Cortex of kidney (tissue), 1 donor: ENCODE measurements at places on chromosomes 1 and 21.
A peak's percentile ranks its signal among the peaks of the same experiment; 100 is the strongest.

DNA sequence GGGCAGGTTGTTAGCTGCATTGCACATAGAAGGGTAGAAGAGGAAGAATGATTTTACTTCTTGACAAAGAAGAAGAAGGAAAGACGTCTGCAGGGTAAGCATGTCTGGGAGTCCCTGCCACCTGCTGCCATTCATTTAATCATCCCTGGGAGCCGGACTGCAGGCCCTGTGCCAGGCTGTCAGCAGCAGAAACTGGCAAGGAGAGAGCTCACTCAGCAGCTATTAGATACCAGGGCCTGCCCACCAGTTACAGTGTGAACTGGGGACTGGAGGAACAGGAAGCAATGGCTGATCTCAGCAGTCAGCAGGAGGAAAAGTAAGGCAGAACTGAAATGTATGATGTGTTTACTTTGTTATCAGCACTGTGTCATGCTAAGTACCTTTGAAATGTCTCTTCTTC lies 75.7 kb upstream of the C1orf87 start:
- no peak for DNase-seq

DNA sequence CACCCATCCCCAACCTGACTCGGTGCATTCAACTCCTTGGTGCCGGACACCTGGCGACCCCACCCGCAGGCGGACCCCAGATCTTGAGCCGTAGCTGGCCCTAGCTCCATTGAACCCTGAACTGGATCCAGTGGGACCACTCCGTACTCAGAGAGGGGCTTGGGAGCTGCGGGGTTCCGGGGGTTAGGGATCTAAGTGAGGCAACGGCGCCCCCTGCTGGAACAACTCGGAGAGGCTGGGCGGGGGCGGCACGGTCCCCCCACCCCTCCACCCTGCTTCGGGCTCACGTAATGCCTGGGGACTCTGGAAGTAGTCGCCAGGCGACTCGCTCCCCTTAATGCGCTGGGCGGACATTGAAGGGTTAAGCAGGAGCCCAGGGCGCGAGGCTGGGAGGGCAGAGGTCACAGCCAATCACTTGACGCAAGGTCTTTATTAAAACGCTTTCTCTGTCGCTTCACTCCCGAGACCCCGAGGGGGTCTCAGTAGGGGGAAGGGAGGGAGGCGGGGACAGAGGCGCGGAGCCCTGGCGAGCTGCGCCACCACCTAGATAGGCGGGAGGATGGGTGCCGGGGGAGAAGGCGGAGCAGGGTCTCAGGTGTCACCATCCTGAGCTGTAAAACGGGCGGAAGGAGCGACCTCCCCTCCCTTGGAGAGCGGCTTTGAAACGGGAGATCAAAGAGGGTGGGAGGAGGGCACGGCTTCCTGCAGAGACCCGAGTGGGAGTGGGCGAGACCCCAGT lies 704 bp upstream of the CRABP2 start:
- DNase-seq, result no peak

GRCh38 chr1:240210026-240210425 lies 118.3 kb downstream of the FMN2 start:
- no peak for DNase-seq

- no peak for DNase-seq
Observed at GRCh38 chr1:911875-912739, 11.6 kb upstream of the SAMD11 start.

- DNase-seq, result no peak
Observed at GRCh38 chr1:153251562-153251961, 7.9 kb upstream of the LORICRIN start.

DNA sequence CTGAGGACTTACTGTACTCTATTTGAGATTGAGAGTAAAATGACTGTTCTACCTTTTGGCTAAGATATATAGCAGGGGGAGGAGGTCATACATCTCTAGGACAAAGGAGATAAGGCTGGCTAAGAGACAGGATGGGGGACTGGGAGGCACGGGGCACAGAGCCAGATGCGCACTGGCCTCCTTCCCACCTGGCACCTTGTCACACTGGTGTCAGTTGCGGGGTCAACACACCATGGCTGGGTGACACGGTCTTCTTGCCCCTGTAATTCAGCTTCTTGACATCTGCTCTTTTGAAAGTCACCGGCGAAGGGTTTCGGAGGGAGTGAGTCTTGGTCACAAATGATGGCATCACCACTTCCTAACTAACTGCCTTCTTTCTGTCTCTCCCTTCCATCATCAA lies 177.3 kb downstream of the ZSCAN20 start:
- DNase-seq, result no peak

DNA sequence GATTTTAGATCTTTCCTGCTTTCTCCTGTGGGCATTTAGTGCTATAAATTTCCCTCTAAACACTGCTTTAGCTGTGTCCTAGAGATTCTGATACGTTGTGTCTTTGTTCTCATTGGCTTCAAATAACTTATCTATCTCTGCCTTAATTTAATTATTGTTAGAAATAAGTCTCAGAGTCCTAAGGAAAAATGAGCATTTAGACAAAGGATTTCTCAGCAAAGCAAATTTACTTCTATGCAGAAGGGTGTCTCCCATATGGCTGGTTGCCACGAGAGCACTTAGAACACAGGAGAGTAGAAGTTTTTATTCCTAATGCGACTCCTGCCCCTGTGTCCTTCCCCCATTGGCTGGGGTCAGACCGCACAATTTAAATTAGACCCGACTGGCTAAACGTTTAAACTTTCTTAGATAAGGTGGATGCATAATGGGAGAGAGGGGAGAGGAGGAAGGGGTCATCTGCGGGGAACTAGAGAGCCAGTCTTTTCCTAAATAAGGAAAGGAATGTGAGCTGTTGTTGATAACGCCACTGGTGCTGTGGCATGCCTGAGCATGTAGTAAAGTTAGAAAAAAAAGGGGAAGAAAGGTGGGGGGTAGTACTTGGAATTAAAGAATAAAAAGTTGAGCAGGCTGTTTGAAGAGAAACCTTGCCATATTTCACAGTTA lies 170.2 kb downstream of the DYRK1A start:
- no peak for DNase-seq

DNA sequence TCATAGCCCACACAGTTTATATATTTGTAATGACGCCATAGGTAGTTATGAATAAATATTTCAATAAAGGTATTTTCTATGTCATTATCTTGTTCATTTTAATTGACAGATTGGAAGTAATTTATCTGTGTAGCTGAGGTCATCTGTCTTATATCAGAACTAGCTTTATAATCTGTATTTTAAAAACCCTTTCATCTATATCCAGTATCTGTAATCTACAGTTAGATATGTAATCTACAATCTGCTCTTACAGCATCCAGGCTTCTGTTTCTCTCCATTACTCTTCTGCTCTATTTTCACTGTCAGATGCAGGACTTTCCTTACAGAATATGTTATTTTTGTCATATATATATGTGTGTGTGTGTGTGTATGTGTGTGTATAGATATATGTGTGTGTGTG lies 137.6 kb downstream of the LBR start:
- DNase-seq, result no peak

- DNase-seq, result no peak
Observed at GRCh38 chr1:203581841-203582240, 44.8 kb upstream of the ATP2B4 start.

GRCh38 chr21:38913120-38913892 lies 107.6 kb downstream of the ETS2 start:
- peak; percentile 57 for DNase-seq

- DNase-seq, result no peak
Observed at GRCh38 chr1:167561753-167562152, 8.2 kb upstream of the CREG1 start.

DNA sequence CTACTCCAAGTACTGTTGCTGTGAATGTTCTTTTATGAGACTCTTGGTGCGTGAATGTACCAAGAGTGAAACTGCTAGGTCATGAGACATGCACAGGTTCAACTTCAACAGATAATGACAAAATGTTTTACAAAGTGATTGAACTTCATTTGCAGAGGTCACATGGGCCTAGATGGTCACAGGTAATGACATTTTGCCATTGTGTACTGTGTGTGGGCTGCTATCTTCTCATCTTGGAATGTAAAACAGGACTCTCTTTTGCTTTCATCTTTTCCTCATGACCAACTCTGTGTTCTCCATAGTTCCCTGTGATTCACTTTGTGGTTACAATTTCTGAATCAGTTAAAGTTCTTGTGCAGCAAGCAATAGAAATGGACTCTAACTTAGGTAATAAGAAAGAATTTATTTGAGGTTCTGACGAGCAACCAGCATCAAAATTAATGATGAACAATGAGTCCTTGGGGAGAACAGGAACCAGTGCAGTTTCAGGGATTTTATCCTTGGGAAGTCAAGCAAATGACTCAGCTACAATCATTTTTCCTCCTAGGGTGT lies 16.2 kb upstream of the TSNAX start:
- DNase-seq, result no peak

DNA sequence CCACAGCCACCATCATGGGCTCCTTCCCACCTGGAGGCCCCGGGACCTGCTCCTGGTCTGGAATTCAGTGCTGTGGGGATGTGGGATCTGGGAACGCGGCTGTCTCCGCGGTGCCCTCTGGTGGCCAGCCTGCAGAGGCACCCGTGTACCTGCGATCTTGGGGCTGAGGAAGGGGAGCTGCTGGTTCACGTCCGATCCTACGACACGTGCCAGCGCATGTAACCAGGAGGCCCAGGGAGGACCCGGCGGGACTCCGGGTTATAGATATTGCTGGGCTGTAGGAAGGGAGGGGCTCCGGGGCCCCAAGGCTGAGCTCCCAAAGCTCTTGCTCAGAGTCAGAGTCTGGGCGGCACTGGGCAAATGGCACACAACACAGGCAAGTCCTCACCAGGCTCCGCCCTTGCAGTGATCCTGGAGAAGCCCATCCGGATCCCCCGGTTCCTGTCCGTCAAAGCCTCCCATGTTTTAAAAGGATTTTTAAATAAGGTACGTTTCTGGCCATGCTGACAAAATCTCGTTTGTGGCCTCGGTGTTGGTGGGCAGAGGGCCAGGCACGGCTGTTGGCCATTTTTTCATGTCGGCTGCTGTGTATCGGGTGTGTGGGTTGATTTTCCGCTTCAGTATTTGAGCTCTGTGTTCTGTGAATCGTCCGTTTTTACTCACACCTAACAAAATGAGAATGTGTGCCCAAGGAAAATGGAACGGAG lies 20.1 kb downstream of the FAAP20 start:
- no peak for DNase-seq

DNA sequence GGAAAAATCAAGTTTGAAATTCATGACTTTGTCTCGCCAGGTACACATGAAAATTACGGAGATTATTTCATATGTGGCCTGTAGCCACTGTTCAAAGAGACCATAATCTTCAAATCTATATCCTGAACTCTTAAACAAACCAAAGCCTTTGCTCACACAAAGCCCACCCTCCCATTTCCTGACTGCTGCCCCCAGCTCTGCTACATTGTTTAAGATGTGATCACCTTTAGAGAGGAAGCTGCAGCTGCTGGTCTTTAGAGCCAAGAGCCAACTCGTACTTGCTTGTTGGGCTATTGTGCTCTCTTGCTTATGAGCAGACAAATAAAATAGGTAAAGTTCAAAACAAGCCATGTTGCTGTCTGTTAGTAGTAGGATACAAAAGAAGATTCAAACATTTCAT lies 71.9 kb downstream of the DTL start:
- no peak for DNase-seq

GRCh38 chr1:26627954-26628353 lies 67.9 kb upstream of the ARID1A start:
- DNase-seq, result no peak

DNA sequence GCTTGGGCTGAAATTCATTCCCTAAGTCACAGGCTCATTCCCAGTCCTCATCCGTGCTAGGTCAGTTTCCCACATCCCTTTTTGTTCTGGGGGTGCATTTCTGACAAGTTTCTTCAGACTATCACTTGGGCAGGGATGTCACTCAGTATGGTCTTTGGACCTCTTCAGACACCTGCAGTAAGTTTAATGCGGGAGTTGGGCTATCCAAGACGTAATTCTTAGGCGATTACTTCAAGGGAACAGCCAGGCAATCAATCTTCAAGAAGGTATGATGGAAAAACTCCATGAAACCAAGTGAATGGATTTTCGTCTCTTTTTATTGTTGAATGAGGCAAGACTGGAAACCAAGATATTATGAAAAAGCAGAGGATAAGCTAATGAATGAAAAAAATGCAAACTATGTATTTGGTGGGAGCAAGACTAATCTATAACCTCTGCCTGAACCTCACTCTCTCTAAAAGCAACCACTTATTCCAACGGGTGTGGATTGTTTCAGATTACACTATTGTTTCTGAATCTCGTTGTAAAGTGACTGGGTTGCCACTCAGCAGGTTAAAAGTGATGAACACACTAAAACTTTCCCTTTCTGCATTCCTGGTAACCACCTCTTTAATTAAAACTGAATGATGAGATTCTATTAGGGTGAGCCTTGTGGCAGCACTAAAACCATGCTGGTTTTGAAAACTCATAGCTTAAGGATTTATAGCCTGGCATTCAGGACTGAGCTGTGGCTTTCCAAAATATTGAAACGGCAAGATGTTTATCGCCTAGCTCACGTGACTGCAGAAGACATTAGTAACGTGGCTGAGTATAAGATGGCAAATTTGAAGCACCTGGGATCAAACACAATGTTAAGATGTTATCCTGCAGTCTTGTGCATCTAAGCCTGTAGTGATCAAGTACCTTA lies 1.1 kb downstream of the RASAL2 start:
- no peak for DNase-seq

DNA sequence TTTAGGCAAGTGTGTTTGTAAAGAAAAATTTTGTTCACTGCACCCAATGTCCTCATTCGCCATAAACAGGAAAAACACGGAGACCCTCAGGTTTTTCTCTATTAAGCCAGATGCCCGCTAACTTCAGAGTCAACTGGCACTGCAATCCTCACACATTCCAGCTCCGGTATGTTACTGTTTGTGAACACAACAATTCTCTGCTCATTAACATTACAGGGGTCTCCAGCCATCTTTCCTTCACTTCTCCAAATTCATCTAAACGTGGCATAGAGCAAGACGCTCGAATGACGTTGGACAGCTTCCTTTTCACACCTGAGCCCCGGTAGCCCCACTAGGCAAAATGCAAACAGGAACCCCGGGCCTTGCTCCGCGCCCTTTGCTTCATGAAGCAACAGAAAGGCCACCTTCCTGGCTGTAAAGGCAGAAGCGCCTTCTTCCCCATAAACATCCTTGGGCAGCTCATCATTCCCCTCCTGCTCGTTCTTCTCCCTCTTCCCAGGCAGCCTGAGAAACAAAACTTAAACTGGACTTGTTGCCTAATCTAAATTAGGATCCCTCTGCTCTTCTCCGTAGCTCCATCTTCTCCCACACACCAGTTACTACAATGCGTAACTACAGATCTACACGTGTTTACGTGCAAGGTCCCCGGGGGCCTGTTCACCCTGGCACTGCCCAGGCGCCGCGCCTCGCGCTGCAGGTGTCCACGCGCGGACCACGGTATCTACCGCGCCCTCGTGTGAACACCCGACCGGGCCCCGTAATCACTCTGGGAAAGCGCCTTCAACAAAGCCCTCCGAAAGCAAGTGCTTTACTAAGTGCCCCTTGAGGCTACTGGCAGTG lies 1.2 kb downstream of the LBR start:
- DNase-seq, result no peak

DNA sequence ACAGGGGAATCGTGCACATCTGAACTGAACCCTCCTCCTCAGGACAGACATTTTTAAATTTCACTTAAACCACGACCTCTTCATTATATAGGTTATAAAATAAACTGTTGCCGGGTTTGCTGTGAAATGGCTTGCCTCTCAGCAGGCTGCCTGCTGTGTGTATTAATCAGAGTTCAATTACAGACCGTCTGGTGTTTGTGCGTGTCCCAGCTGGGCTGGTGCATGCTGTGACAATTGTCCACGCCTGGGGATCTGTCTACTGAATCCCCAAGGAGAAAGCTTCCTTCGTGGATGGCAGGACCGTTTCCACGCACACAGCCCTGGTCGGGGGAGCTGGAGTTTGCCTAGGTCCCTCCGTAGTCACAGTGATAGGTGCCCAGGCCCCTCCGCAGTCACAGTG lies 13.4 kb upstream of the AGPAT3 start:
- DNase-seq, result no peak
